ENCODE measurements at places on chromosomes 1 and 21.

DNA sequence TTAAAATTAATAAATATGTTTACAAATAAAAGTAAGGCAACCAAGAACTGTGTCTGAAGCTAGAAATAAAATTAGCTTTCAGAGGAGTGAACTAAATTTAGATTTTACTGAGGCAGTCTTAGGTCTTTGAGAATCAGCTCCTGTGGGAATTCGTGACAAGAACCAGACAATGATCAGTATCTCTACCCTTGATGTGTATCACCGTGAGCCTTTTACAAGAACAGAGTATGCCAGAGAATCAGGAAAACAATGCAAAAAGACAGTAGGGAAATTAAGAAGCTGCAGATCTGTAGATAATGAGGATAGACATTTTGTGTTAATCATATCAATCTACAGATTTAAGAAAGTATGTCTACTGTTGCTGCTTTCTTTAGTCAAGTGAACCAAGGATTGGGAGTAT is 351.0 kb downstream of the COL11A1 start:
- no peak for DNase-seq

DNA sequence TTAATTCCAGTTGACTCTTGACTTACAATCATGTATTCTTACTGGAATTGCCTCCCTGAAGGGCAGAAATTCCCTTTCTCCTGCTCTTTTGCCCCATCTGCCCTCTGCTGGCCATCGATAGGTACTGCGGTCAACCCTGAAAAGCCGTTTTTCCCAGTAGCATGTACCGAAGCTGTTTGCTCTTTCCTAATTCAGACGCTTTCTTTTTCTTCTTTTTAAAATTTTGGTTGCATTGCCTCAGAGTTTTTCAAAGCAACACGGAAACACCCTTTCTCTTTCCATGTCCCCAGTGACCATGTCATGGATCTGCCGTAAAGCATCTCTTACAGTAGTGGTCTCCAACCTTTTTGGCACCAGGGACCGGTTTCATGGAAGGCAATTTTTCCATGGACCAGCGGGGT is 164.2 kb upstream of the C1orf21 start:
- DNase-seq: peak; percentile 52

DNA sequence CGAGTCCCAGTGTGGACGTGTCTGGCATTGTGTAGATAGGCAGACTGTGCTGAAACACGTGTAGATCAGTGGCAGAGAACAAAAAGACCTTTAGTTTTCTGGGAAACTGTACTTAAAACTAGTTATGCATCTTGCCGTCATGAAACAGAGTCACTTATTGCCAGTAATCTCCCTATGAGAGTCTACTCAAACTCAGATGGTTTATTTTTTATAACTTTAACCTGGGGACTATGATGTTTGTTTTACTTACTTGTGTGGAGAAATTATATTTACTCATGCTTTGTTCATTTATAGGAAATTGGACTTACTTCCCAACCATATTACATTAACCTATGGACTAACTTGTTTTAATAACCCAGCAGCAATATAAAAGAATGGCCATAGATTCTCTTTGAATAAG is 54.1 kb upstream of the ABCG1 start:
- no peak for DNase-seq

GRCh38 chr1:76939050-76939816 is 72.0 kb downstream of the ST6GALNAC5 start:
- DNase-seq: no peak

DNA sequence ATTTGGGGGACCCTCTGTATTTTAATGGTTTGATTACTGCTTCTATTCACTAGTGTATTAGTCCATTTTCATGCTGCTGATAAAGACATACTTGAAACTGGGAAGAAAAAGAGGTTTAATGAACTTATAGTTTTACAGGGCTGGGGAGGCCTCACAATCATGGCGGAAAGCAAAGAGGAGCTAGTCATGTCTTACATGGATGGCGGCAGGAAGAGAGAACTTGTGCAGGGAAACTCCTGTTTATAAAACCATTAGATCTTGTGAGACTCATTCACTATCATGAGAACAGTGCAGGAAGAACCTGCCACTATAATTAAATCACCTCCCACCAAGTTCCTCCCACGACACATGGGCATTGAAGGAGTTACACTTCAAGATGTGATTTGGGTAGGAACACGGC is 464.5 kb upstream of the RGS18 start:
- DNase-seq: no peak

DNA sequence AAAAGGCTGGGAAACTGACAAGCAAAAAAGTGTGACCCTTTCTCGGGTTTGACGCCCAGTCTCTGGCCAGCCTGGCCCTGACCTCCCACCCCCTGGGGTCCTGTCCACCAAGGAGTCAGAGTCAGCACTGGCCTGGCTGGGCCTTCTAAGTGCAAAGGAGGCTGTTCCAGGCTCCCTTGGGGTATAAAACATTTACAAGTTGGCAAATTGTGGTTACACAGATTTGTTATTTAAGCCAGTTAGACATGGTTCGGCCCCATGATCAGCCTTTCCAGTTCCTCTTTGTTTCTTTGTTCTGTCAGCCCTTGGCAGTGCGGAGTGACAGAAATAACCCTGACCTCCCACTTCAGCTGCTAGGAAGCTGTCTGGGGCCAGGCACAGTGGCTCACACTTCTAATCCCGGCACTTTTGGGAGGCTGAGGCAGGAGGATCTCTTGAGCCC is 161.6 kb upstream of the RAB4A start:
- DNase-seq: no peak

GRCh38 chr1:199272628-199273086 is 633.8 kb downstream of the PTPRC start:
- no peak for DNase-seq

DNA sequence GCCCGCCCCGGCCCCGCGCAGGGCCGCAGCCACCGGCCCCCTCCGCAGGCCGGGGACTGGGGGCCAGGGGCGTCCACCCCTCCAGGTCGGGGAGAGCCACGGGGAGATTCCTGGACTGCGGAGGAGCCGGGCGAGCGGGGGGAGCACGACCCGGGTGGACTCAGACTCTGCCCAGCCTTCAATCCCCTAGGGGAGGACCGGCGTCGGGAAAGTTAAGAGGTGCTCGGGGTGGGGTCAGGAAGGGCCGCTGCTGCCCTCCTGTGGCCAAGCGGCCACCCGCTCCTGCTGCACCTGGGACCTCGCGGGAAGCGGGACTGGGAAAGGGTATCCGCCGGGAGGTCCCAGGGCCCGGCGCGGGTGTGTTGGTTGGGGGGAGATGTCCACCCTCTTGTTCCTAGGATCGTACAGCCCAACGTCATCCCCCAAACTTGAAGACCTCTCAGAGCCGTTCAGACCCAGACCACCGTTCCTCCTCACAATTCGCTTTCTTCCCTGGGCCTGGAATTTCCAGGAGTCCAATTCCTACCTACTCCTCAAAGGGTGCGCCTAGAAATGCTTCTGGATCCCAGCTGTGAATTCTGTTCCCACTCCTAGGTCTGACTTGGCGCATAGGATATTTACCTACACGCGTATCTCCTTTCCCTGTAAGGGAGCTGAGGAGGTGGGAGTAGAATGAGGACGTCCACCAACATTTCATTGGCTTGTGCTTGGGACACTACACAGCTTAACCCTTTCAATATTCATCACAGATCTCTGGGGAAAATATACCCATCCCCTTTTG is 484 bp upstream of the RHOC start:
- DNase-seq: peak; percentile 62

DNA sequence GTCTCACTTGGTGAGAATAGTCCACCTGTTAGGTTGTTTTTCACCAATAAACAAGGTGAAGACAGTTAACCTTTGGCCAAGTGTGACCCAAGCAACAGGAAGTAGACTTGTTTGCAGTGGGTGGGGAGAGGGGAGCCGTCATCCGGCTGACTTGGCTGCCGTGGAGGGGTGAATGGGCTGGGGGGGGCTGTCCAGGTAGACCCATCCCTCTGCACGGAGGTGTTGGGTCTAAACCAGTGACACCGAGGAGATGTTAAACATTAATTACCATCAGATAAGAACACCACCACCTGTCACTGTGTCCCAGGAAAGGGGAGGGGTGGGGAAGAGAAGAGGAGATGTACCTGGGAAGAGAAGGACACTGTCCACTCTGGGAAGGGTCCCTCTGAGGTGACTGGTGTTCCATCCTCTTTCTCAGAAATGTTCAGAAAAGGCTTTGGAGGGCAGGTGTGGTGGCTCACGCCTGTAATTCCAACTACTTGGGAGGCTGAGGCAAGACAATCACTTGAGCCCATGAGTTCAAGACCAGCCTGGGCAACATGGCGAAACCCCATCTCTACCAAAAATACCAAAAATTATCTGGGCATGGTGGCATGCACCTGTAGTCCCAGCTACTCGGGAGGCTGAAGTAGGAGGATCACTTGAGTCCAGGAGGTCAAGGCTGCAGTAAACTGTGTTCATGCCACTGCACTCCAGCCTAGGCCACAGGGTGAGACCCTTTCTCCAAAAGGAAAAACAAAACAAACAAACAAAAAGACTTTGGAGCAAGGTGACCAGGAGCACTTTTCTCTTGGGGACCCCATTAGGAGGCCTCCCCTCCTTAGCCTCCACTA is 6.7 kb upstream of the MYOM3 start:
- no peak for DNase-seq

GRCh38 chr1:56525489-56526041 is 53.8 kb downstream of the PLPP3 start:
- DNase-seq: no peak

GRCh38 chr1:2595812-2596529 is 9.4 kb downstream of the PRXL2B start:
- no peak for DNase-seq

DNA sequence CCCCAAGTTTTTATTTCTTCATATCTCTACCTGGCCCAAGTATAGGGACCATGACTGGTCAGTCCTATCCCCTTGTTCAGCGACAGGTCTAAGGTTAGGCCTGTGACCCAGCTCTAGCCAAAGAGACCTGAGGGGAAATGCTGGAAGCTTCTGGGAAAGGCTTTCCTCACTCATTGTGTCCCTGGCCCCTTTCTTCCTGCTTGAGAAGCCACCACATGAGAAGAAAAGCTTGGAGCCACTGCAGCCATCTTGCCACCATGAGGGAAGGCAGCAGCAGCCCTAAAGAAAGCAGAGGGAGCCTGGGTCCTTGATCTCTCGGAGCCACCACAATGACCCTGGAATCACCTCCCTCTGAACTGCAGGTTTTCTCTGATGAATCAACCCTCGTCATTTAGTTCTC is 43.4 kb downstream of the ATF3 start:
- DNase-seq: no peak

DNA sequence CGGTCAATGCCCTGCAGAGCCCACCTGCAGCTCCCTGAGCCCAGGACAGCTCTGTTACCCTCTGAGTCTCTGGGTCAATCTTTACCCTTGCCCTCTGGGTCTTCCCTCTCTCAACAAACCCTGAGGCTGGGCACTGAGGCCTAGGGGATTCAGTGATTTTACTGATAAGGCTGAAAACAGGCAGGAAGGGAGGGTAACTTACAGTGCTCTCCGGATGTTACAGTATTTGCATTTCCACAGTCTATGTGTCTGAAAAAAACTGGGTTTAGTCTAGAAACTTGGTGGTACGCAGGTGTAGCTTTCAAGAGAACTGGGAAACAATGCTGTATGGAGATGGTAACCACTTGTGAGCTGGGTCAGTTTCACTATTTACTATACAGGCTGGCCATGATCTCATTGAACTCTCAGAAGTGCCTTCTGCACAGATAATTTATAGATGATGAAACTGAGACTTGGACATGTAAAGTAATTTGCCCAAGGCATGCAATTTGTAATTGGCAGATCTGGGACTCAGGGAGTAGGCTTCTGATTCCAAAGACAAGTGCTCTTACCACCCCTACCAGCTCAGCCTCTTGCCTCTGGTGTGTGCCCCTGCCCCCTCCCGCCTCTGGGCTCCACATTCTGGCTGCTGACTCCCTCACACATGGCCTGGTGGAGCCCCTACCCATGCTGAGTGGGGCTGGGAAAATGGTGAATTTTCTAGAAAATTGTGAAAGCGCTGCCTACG is 48.8 kb downstream of the TENT5C start:
- DNase-seq: no peak

- DNase-seq: no peak
Measured at GRCh38 chr1:94746635-94747525, 73.3 kb upstream of the SLC44A3 start.

DNA sequence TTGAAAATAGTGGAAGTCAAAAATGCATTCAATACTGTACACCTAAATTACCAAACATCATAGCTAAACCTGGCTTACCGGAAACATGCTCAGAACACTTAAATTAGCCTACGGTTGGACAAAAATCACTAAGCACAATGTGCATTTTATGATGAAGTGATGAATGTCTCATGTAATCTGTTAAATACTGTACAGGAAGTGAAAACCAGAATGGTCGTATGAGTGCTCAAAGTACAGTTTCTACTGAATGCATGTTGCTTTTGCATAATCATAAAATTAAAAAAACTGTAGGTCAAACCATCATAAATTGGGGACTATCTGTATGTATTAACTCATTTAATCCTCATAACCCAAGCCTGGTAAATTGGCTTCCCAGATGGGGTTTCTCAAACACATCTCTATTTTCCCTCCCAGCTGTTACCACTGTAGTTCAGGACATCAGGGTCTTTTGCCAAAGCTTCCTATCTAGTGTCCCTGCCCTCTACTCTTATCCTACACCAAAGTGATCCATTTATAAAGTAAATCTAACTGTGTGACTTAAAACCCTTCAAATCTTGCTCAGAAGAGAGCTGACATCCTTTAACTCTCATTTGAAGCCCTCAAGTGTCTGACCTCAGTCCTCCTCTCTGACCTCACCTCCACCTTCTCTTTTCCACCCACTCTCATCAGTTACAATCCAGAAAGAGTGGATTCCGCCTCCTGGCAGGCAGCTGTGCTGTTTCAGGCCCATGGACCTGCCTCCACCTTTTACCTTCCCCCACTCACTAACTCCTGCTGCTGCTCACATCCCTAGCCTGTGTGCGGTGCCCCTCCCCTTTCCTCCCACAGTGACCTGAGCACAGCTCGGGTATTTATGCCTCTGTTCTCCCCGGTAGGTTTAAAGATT is 356.4 kb upstream of the ST6GALNAC5 start:
- no peak for DNase-seq

DNA sequence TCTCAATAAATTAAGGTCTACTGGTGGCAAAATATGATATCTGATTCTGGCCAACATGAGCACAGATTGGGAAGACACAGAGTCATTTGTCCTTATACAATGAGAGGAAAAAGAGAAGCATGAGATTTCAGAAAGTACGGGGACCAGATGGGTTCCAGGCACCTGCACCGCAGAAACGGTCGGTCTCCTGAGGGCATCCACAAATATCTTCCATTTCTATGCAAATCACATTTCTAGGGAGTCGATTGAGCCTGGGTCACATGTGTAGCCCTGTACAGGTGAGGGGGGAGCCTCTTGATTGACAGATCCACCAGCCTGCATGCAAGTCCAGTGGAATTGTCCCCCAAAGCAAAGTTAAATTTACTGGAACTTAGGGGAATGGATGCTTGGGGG is 415.6 kb downstream of the NPHP4 start:
- DNase-seq: no peak

DNA sequence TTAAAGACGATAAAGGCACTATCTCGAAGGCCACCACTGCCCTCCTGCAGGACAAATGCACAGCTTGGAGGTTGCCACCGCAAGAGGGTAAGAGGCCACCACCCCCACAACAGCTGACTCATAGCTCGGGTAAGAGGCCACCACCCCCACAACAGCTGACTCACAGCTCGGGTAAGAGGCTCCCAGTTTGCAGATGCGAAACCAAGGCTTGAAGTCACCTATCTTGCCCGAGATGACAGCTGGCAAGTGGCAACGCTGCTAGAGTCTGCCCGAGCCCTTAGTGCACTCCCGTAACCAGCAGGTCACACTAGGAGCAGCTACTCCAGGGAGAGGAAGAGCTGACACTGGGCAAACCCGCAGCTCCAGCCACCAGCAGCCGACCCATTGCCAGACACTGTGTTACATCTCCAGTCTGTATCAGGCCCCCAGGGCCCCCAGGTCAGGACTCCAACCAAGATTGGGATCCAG is 17.1 kb upstream of the SPSB1 start:
- DNase-seq: peak; percentile 71

GRCh38 chr1:154832384-154832783 is 37.7 kb downstream of the KCNN3 start:
- DNase-seq: no peak

Measured in CD4-positive, alpha-beta T cell treated with Interleukin-2 at 100 ng/mL for 4 hours (primary cell).